ENCODE measurements at places on chromosomes 16 and 17.

DNA sequence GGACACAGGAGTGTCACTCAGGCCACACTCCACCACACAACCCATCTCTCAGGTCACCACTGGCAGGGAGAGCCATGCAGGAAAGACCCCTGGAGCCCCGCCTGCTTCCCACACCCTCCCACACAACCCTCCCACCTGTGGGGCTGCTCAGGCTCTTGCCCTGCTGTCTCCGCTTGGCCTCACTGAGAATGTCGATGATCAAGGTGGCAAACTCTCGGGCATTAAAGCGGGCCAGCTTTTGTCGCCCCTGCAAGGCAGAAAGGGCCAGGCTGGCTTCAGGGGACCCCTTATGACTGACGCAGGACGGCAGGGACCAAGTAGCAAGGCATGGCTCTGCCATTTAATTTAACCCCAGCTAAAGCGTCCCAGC lies 8.5 kb downstream of the TP53I13 start:
- no peak for DNase-seq

GRCh38 chr17:77675411-77675810 lies 283.1 kb upstream of the TNRC6C start:
- no peak for DNase-seq

DNA sequence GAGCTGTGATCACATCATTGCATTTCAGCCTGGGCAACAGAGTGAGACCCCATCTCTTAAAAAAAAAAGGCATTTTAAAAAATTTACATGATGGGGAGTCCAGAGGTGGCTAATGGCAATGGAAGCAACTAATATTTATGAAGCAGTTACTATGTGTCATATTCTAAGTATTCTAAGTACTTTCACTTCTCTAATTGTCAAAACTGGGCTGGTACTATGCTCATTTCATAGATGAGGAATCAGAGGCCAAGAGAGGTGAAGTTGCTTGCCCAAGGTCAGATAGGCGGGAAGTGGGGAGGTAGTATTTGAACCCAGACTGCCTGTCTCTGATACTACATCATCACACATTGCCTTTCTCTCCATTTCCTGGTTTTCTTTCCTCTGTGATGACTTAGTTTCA lies 50.7 kb downstream of the SLC5A11 start:
- no peak for DNase-seq

- DNase-seq = no peak
Observed at GRCh38 chr16:3075523-3075915, 10.1 kb downstream of the IL32 start.

- DNase-seq = no peak
Observed at GRCh38 chr17:73548620-73549311, 95.5 kb downstream of the SDK2 start.

DNA sequence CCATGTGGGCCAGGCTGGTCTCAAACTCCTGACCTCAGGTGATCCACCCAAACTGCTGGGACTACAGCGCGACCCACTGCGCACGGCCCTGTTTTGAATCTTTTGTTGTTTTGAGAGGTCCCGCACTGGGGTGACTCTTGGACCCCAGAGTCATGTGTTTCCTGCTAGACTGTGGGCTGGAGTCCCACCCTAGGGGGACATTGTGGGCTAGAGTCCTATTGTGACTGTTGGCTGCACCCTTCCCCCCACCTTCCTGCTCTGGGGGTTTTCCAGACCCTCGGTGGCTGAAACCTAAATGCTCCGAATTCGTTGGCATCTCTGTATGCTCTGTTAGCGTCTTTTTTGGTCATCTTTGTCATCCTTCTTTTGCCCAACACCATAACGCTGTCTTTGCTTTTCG lies 16.0 kb downstream of the NUPR1 start:
- DNase-seq = no peak

GRCh38 chr17:66573078-66573477 lies 261.8 kb upstream of the CACNG5 start:
- DNase-seq = no peak

GRCh38 chr16:79466111-79466510 lies 134.4 kb downstream of the MAF start:
- no peak for DNase-seq

DNA sequence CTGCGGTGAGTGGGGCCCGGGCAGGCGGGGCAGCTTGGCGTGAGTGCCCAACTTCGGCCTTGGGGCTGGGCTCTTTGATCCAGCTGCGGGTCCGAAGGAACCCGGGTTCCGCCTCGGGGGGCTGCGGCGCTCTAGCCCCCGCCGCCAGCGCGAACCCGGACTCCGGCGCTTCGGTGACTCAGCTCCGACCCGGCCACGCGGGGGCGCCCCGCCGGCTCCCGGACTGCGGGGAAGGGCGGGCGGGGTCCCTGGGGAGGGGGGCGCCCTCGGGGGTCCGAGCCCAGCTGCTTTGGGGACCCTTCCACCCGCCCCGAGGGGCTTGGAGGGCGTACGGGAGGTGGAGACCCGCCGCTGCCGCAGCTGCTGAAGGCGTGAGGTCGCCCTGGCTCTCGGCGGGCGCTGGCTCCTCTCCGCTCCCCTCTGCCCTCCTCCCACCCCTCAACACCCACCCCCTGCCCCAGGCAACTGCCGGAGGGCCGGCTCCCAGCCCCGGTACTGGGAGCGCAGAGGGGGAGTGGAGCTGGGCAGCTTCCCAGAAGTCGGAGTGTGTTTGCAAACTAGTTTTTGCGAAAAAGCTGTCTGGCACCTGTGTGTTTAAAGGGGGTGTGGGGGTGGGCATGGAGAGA lies 516 bp downstream of the CPNE2 start:
- DNase-seq = no peak

GRCh38 chr16:49636608-49637007 lies 219.3 kb downstream of the ZNF423 start:
- no peak for DNase-seq

DNA sequence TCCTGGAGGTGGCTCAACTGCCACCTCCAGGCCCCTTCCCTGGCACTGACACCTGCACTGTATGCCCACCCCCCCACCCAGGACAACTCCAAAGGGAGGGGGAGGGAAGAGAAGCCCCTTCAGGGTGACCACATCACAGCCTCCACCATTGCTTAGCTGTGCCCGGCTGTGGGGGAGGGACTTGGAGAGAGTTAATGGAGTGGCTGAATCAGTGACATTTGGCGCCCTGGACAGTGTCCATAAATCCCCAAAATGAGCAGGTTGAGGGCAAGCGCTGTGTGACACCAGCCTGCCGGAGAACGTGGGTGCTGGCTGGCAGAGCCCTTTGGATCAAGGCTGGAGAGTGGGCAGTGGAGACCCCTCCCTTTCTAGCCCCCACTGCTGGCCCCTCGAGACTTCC lies 883 bp downstream of the USH1G start:
- no peak for DNase-seq

DNA sequence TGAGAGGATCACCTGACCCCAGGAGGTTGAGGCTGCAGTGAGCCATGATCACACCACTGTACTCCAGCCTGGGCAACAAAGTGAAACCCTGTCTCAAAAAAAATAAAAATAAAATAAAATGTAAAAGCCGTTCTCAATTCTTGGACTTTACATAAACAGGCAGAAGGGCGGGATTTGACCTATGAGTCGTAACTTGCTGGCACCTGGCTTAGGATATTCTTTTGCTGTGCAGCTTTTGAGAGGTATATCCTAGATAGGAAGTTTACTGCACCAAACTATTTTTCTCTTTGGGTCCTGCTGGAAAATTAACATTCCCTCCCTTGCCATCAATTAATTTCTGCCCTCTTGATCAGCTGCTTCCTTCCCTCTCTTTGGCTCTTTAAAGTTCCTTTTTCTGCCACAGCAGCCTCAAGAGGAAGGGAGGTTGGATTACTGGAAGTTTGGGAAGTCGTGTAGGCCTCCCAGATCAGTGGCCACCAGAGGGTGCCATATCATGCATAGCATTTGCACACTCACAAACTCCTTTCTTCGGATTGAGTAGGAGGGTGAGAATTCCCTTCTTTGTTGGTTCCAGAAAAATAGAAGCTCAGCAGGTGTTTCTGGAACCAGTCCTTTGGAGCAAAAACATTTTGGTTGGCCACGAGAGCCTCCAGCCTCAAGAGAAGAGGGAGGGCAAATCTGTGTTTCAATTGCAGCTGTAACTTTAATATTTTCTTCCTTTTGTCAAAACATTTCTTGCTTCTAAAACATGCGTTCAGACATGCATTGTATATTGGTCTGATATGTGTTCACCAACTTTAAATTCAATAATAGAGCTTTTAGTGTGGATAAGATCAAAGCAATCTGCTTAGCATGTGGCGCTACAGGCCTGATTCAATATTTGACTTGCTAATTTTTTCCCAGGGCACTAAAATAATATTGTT lies 147.3 kb downstream of the CCDC182 start:
- no peak for DNase-seq

- no peak for DNase-seq
Observed at GRCh38 chr16:50721549-50722404, 20.1 kb upstream of the CYLD start.

DNA sequence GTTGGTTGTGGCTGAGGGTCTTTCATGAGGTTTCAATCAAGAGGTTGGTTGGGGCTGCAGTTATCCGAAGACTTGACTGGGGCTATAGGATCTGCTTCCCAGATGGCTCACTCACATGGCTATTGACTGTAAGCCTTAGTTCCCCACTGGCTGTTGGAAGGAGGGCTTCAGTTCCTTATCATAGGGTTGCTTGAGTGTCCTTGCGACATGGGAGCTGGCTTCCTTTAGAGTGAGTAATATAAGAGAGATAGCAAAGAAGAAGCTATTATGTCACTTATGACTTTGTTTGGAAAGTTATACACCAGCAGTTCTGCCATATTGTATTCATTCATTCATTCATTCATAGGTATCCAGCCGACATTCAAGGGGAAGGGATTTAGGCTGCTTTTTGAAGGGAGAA lies 121.4 kb upstream of the WSCD1 start:
- no peak for DNase-seq

- DNase-seq = no peak
Observed at GRCh38 chr17:34302636-34303035, 16.6 kb upstream of the CCL8 start.

DNA sequence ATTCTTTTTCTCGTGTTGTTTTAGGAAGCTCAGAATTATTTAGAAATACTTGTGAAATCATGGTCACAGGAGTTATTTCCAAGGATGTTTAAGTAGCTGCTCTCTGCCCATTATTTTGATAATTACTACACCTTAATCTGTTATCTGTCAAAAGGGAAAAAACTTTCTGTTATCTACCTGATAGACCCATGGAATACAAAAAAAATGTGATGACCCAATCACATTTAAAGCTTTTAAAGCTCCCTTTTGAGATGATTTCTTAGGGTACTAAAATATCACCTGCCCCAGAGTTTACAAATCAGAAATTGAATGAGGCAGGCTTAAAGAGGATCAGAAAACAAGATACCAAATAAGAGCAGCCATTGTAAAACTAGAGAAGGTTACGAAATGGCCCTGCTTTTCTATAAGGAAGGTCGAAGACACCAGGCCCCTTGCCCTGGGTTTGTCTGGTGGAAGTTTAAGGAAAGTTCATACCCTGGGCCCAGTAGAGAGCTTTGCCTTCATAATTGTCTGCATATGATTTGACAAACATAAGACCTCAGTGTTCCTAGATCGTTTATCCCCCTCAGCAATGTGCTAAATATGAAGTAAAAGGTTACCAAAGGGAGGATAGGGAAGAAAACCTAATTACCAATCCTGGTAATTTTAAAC lies 149.9 kb upstream of the TBX2 start:
- no peak for DNase-seq

GRCh38 chr16:69110406-69110805 lies 5.0 kb downstream of the HAS3 start:
- no peak for DNase-seq

DNA sequence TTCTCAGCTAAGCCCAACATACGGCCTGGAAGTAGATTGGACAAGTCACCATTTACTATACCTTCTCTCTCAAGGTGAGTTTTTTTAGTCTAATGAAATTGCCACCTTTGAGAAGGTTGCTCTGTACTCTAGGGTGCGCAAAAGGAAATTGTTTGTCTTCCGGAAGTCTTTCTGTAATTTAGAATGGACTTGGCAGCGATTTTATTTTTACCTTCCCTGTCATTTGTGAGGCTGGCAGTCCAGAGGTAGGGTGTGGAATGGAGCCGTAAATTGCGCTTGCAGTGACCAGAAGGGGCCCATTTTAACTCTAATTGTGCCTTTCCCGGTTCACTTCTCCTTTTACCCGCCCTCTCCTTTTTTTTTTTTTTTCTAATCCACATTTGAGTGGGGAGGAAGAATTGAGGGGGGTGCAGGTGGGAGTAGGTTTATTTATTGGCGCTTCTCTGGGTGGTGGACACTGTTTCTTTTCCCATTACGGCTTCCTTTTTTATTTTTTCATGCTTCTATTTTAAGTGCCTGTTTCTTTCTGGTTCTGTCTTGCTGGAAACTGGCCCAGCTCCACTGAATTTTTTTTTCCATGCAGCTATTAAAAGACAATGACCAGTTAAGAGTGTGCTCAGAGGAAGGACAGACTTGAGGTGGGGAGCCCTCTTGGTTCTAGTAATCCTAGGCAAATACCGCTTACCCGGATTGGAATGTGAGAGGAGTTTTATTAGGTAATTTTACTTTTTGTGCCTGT lies 89.7 kb upstream of the CLEC18A start:
- DNase-seq = no peak

GRCh38 chr17:57585341-57586195 lies 159.5 kb downstream of the CCDC182 start:
- no peak for DNase-seq

GRCh38 chr16:67662653-67663010 lies 1.9 kb downstream of the PARD6A start:
- DNase-seq = no peak

GRCh38 chr16:88886845-88887521 lies 20.5 kb upstream of the PABPN1L start:
- DNase-seq = no peak

DNA sequence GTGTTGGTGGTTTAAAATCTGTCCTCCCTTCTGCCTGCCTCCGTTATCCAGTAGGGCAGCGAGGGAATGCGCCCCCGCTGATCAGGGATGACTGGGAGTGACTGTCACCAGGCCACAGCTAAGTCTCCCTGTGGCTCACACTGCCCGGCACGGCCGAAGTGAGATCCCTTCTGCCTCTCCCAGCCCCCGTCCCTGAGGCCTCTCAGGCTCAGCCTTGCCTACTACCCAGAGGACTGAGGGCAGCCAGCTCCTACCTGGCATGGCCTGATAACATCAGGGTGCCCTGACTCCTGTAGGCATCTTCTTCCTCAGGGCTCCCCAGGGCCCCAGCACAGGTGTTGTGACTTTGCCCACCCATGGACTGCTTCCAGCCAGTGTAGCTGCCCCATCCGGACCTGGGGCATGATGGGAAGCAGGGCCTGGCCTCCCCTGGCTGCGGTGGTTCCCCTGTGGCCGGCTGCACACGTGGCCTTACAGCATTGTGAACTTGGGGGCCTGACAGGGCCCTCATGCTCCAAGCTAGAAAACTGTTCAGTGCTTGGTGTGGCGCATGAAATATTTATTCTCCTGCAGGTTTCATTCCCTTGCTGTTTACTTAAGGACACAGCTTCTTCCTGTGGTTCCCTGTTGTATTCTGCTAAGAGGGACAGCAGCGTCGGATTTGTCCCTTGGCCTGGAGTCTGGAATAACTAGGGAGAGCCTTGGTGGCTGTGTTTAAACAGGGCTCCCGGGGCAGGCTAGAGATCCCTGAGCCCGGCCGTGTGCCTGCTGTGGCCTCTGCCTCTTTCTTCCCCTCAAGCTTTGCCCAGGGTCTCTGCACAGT lies 30.0 kb downstream of the GINS2 start:
- DNase-seq = no peak

GRCh38 chr16:20153444-20153843 lies 79.8 kb upstream of the GPR139 start:
- no peak for DNase-seq

All from stimulated activated CD4-positive, alpha-beta T cell treated with anti-CD3 and anti-CD28 coated beads, Interleukin-1b, Interleukin-23, amount 100 ng/mL, for 1 hour (primary cell).